Activated CD4-positive, alpha-beta T cell treated with anti-CD3 and anti-CD28 coated beads, Interleukin-2, amount 10 ng/mL, durations not matched to agents 7 days and 5 days (primary cell): ENCODE measurements at places on chromosomes 3 and 15. TPM values are rescaled to one million over a fixed set of nuclear protein-coding genes. Genes with fewer than 3 reads are reported as not detected.

Gene GOLGA8J
- total RNA-seq, result 0.65 TPM

Gene TM6SF1
- 9.4 TPM for total RNA-seq

Gene RPSA
- total RNA-seq, result 1,774 TPM

Gene SLC25A20
- 40.6 TPM for total RNA-seq

Gene TMC3
- not detected for total RNA-seq

Gene CGNL1
- total RNA-seq, result not detected

DNA sequence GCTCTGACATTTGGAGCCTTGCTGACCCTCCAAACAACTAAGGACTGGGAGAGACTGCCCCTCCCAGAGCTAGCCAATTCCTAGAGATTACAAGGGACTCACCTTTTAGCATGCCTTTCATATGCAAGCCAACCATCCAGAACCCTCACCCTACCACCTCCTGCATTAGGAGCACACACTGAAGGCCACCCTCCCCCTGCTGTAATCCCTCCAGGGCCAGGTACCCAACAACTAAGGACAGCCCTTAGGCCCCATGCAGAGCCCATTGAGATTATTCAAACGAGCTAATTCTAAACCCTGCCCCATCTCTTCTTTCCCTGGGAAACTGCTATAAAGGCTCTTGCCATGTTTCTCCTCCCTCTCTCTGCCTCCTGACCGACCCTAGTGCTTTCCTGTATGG, 352.6 kb downstream of the ERC2 start:
- no peaks in the 10 kb centered on the region for H3K4me1 ChIP-seq
- DNase-seq, result no peak
- H3K36me3 ChIP-seq, result no peaks in the 10 kb centered on the region
- no peak overlapping the region for H3K4me3 ChIP-seq

- H3K27me3 ChIP-seq, result no peaks in the 10 kb centered on the region
- DNase-seq, result no peak
- no peak overlapping the region for H3K27ac ChIP-seq
- H3K4me3 ChIP-seq, result no peak overlapping the region
- H3K4me1 ChIP-seq, result no peaks in the 10 kb centered on the region
Observed at GRCh38 chr3:46670891-46671427, 22.5 kb downstream of the ALS2CL start.

GRCh38 chr3:59407425-59407824, 357.6 kb upstream of the CFAP20DC start:
- DNase-seq, result no peak
- H3K27ac ChIP-seq, result peak overlapping the region; percentile 70
- H3K36me3 ChIP-seq, result no peaks in the 10 kb centered on the region
- no peaks in the 10 kb centered on the region for H3K27me3 ChIP-seq
- H3K4me1 ChIP-seq, result peaks cover 22% of the 10 kb centered on the region

GRCh38 chr3:98779541-98780335, 16.6 kb downstream of the ST3GAL6 start:
- no peak for DNase-seq
- H3K4me1 ChIP-seq, result peaks cover 10% of the 10 kb centered on the region
- no peak overlapping the region for H3K27ac ChIP-seq
- H3K36me3 ChIP-seq, result no peaks in the 10 kb centered on the region
- H3K4me3 ChIP-seq, result no peak overlapping the region
- peaks cover 10% of the 10 kb centered on the region for H3K27me3 ChIP-seq

- no peak overlapping the region for H3K27ac ChIP-seq
- no peak for DNase-seq
- H3K4me3 ChIP-seq, result no peak overlapping the region
Observed at GRCh38 chr3:129063841-129064482, 3.4 kb downstream of the GP9 start.

DNA sequence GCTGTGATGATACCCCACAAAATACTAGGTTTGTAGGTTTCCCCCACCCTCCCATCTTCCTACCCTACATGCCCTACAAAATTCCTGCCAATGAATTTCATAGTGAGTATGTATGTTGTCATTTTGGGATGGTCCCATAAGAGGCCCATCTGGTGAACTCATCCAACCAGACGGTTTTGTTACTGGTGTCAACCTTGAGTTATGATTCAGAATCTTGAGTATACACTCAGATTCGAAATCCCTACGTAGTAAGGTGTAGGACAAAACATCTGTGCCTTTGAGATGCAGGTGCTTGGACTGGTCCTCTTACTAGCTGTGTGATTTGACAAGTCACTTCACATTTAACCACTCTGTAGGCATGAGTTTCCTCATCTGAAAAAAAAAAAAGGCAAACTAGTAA, 3.6 kb downstream of the SIAH2 start:
- no peak for DNase-seq
- peaks cover 54% of the 10 kb centered on the region for H3K4me1 ChIP-seq
- H3K36me3 ChIP-seq, result peaks cover 61% of the 10 kb centered on the region
- H3K27me3 ChIP-seq, result no peaks in the 10 kb centered on the region

DNA sequence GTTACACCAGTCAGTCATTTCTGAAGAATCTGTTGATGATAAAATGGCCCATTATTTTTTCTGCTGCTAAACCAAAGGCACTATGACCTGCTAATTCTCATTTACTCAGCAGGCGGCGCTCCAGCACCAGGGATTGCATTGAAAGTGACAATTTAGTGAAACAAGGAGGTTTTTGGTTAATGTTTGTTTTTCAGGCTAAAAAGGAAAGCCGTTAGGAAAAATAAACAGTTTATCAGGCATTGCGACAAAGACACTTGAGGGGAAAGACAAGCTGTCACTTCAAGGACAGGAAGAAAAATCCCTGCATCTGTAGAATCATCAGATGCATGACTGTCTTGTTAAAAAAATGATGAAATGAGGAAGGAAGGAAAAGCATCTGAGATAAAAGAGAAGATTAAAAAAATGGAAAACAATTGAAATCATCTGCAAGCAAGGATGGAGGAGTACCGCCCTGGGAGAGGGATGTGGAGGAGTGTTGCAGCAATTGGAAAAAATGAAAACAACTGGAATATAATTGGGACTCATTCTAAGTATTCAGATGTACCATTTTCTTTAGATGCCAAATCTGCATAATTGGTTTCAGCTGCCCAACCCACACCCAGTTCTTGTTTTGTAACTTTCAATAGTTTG, 54.0 kb downstream of the NR1D2 start:
- H3K36me3 ChIP-seq, result no peaks in the 10 kb centered on the region
- H3K4me3 ChIP-seq, result no peak overlapping the region
- peak; percentile 70 for DNase-seq
- peaks cover 2% of the 10 kb centered on the region for H3K4me1 ChIP-seq
- H3K27me3 ChIP-seq, result peaks cover 15% of the 10 kb centered on the region

- no peak for DNase-seq
- H3K4me1 ChIP-seq, result no peaks in the 10 kb centered on the region
Observed at GRCh38 chr3:192042116-192042515, 581.2 kb downstream of the PYDC2 start.

DNA sequence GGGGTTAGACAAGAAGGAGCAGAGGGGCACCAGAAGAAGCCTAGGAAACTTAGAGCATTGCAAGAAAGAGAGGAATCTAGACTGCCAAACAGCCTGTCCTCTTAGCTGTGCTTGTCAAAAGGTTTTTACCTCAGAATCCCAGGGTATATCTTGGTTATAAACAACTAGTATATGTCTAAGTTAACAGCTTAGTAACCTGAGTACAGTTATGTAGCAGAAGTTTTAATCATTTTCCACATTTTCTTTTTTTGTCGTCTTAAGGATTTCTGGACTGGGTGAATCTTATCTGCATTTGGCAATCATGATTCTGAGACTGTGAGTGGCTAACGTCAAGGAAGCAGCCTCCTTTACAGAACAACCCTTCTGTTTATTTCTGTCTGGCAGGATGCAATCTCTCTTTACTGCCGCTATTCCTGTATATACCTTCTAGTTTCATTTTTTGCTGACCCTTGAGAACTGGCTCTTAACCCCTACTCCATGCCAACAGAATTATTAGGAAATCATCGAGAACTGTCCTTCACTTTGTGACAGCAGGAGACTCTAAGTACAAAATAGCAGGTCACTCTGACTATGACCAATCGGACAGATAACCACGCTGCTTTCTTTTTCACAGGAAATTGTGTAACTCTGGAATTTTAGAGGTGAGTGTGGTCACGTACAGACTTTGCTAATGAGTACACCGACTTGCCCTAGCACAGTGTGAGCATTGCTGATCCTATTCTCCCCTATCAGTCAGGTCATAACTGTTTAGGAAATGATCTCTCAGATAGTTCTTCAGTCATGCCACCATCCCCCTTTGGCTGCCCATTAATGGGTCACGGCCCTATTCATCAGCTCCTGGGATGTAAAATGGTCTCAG, 3.3 kb upstream of the CP start:
- H3K4me3 ChIP-seq, result peak overlapping the region; percentile 69
- DNase-seq, result peak; percentile 18
- H3K4me1 ChIP-seq, result peaks cover 29% of the 10 kb centered on the region
- H3K27ac ChIP-seq, result peak overlapping the region; percentile 75

- H3K27ac ChIP-seq, result no peak overlapping the region
- H3K4me1 ChIP-seq, result no peaks in the 10 kb centered on the region
- DNase-seq, result no peak
- no peaks in the 10 kb centered on the region for H3K36me3 ChIP-seq
Observed at GRCh38 chr3:148643389-148643840, 54.3 kb upstream of the AGTR1 start.

DNA sequence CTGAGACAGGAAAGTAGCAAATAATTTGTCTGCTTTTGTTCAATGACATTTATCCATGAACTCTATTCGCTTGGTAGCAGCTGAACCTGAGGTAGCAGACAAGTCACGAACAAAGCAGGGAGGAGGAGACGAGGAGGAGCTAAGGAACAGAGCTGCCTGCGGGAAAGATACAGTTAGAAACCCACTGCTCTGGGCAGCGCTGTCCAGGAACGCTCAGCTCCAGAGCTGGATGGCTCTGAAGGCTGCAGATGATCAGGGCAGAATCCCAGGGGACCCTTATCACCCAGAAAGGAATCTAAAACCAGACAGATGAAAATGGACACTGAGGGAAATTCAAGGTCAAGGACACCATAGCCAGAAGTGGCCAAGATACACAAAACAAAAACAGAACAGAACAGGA, 257.8 kb downstream of the CD47 start:
- H3K27me3 ChIP-seq, result no peaks in the 10 kb centered on the region
- no peak overlapping the region for H3K4me3 ChIP-seq
- no peaks in the 10 kb centered on the region for H3K4me1 ChIP-seq
- H3K27ac ChIP-seq, result no peak overlapping the region
- no peaks in the 10 kb centered on the region for H3K36me3 ChIP-seq

- no peaks in the 10 kb centered on the region for H3K27me3 ChIP-seq
- no peak overlapping the region for H3K4me3 ChIP-seq
- no peaks in the 10 kb centered on the region for H3K4me1 ChIP-seq
- no peak for DNase-seq
- H3K36me3 ChIP-seq, result no peaks in the 10 kb centered on the region
Observed at GRCh38 chr3:174170248-174170647, 688.9 kb upstream of the NAALADL2 start.
